ENCODE measurements at places on chromosomes 1 and 21.

DNA sequence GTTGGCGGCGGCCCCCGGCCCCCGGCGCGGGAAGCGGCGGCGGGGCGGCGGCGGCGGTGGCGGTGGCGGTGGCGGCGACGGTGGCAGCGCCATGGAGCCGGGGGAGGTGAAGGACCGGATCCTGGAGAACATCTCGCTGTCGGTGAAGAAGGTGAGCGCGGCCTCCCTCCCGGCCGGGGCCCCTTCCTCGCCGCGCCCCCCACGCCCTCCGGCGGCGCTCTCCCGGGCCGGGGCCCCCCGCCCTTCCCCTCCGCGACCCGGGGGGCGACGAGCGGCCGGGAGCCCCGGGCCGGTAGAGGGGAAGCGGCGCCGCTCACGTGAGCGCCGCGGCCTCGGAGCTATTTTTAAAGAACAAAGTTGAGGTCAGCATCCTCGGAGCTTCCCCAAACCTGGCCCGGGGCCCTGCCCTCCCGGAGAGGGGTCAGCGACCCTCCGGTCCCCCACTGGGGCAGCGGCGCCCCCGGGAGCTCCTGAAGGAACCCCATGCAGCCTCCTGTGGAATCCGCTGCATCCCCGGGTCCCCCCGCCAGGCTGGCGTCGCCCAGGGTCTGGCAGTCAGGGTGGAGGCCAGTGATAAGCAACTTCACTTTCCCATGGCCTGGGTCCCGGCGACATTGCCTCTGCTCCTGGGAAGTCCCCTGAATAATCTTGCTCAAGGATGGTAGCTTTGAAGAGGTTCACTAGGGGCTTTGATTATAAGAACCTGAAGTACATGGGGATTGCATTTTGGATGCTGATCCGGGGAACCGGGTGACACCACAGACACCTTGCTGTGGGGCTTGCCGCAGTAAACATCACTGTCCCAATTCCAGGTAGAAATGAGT is 560 bp downstream of the PLEKHM2 start:
- no peak for DNase-seq

DNA sequence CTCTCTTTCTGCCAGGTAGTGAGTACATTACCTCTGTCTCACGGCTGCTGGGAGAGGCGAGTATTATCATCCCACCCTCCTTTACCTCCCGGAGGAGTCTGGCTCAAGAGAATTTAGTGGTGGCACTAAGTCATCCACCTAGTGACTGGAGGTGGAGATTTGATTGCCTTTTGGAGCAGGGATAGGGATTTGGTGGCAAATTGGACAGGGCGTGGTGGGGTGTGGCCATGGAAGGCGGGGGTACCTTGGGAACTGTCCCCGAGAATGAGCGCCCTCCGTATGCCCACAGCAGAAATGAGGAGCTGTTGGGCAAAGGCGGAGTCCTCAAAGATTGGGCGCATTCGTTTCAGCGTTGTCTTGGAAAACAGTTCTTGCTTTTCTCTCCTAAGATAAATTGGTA is 32.1 kb upstream of the HMGN1 start:
- peak; percentile 11 for DNase-seq

DNA sequence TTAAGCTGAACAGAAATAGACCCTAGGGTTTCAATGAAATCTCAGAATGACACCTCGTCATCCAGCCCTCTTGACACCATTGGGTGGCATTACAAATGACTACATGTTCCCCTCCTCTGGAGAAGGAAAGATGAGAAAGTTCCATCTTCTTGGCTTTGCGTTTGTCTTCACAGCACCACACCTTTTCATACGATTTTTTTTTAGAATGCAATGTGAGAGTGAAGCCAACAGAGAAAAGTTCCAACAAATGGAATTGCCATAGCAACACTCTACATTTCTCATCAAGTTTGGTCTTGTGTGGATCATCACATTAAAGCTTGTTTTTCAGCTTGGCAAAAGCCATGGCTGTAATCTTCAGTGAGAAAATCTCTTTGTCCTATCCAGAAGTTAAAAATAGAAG is 183.4 kb upstream of the SNX7 start:
- no peak for DNase-seq

GRCh38 chr1:202551683-202552082 is 158.6 kb downstream of the SYT2 start:
- no peak for DNase-seq

GRCh38 chr1:183864611-183865010 is 59.7 kb downstream of the RGL1 start:
- no peak for DNase-seq

DNA sequence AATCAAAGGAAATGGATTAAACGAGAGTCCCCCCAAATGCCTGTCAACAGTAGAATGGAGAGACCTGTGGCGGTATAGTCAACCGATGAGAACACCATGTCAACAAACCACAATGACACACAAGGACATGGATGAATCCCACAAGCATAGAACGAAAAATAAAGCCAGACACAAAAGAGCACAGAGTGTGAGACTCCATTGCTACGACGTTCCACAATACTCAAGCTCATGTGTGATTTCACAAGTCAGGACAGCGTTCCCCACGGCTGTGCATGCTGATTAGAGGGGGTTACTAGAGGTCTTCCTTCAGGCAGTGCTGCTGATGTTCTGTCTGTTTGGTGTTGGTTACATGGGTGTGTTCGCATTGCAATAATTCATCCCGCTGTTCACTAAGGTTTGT is 5.8 kb upstream of the PLA2G2D start:
- DNase-seq = no peak
